Activated naive CD8-positive, alpha-beta T cell treated with anti-CD3 and anti-CD28 coated beads, Interleukin-2, amount 50 U/mL, for 16 hours (primary cell): ENCODE measurements at places on chromosomes 13 and 19.

DNA sequence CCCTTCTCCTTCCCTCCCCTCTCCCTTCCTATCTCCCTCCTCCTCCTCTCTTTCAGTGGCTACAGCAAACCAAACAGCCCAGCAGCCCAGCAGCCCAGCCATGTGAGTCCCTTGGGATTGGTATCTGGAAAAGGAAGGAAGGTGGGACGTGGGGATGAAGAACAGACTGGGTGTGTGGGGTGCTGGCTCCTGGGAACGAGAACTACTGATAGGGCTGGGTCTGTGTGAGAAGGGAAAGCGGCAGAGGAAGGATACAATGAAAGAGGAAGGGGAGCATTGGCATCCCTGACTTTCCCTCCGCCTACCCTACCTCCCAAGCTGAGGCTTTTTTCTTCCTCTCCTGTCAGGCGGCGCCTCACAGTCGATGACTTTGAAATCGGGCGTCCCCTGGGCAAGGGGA, 863 bp downstream of the AURKC start:
- no peak for DNase-seq

- DNase-seq = no peak
Observed at GRCh38 chr19:21838646-21839045, 2.7 kb upstream of the ZNF43 start.

DNA sequence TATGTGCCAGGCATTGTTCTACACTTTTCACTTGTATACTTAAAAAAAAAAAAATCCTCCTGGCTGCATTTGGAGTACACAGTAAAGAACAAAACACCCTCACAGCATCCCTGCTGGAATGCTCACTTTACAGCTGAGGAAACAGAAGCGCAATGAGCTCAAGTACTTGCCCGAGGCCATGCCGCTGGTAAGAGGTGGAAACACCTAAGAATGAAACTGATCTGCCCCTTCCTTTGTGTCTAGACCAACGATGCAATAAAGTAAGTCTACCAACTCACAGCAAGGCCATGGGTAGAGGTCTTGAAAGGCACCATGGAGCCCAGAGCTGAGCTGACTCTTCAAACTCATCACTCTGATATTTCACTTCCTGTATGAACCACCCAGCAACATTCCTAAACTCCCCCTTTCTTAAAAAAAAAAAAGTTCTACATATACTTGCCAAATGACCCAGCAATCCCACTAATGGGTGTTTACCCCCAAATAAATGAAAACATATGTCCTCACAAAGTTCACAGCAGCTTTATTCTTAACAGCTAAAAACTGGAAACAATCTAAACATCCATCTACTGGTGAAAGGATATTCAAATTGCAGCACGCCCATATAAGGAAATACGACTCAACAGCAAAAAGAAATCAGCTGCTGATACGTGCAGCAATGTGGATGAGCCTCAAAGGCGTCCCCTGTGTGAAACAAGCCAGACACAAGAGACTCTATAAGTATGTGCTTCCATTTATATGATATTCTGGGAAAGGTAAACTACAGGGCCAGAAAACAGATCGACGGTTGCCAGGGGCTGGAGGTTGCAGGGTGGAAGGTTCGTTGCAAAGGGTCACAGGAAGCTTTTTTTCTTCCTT, 236.6 kb upstream of the MAB21L1 start:
- no peak for DNase-seq

- no peak for DNase-seq
Observed at GRCh38 chr19:3196933-3197205, 11.1 kb downstream of the NCLN start.

GRCh38 chr19:7789447-7789846, 26.4 kb downstream of the CLEC4M start:
- peak; percentile 22 for DNase-seq

- DNase-seq = peak; percentile 45
Observed at GRCh38 chr19:39502640-39503417, 4.1 kb downstream of the DLL3 start.

DNA sequence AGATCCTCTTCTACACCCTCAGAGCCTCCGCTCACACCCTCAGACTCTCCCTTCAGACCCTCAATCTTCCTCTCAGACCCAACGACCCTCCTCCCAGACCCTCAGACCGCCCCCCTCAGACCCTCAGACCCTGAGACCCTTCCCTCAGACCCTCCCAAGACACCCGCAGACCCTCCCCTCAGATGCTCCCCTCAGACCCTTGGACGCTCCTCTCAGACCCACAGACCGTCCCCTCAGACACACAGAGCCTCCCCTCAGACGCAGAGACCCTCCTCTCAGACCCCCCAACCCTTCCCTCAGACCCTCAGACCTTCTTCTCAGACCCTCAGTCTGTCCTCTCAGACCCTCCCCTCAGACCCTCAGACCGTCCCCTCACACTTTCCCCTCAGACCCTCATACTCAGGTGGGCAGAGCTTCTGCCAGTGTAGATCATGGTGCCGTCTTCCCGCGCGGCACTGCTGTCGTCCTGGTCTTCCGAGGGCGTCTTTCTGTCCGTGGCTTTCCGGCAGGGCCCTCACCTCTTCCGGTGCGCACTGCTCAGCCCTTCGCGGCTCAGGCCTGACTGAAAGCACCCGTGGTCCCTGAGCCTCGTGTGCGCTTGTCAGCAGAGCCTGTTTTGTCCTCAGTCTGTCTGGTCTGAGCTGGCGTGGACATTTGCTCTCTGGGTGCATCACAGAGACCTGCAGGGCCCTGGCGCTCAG, 18.9 kb upstream of the TFDP1 start:
- DNase-seq = no peak

- no peak for DNase-seq
Observed at GRCh38 chr13:113151745-113152690, 6.4 kb upstream of the PROZ start.

GRCh38 chr13:32229443-32229842, 85.7 kb downstream of the ZAR1L start:
- no peak for DNase-seq

GRCh38 chr13:45296259-45296658, 44.7 kb downstream of the TPT1 start:
- DNase-seq = no peak

DNA sequence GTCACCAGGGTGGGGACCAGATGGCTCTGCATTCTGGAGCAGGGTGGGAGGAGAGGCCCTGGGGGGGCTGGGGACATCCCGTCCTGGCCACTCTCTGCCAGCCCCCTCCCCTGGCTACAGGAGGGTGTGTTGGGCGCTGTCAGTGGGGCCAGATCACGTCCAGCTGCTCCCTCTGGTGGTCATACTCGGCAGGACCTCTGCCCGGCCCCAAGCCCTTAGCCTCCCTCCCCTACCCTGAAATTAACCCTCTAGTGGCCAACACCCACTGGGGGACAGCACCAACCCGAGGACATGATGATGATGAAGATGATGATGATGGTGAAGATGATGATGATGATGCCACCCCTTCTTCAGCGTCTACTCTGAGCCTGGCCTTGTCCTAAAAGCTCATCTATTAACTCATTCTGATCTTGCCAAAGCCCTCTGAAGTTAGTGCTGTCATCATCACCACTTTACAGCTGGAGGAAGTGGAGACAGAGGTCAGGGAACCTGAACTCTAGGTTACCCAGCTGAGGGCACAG, 590 bp upstream of the LGI4 start:
- no peak for DNase-seq

DNA sequence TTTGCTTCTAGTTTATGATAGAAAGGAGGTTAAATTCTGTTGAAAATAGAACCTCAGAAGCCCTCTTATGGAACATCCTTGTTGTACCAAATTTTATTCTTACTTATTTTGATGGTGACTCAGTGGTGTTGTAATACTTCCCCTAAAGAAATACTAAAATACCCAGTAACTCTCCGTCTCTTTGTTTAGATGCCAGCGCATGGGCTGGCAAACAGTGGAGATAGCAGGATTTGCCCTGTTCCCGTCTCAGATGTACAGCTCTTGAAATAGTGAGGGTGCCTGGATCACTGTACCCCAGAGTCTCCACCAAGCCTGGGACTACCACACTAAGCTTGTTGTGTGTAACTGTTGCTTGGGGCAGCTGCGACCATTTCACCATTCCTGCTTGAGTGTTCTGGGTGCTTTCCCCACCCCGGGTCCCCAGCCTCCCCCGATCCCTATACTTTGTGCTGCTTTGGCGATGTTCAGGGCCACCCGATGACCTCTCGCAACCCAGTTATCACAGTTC, 67.0 kb upstream of the TEX29 start:
- no peak for DNase-seq

DNA sequence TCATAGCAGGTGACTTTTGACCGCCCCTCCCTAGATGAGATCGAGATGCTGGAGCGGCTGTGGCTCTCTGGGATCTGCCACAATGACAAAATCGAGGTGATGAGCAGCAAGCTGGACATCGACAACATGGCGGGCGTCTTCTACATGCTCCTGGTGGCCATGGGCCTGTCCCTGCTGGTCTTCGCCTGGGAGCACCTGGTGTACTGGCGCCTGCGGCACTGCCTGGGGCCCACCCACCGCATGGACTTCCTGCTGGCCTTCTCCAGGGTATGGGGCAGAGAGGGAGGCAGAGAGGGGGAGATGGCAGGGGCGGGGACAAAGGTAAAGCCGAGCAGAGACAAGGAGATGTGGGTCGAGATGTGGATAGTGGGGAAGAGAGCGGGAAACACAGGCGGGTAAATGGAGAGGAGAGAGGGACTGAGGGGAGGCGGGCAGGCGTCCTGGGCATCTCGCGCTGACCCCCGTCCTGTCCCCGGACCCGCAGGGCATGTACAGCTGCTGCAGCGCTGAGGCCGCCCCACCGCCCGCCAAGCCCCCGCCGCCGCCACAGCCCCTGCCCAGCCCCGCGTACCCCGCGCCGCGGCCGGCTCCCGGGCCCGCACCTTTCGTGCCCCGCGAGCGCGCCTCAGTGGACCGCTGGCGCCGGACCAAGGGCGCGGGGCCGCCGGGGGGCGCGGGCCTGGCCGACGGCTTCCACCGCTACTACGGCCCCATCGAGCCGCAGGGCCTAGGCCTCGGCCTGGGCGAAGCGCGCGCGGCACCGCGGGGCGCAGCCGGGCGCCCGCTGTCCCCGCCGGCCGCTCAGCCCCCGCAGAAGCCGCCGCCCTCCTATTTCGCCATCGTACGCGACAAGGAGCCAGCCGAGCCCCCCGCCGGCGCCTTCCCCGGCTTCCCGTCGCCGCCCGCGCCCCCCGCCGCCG, 3.4 kb upstream of the GRWD1 start:
- no peak for DNase-seq

- no peak for DNase-seq
Observed at GRCh38 chr19:9799162-9799561, 19.7 kb downstream of the FBXL12 start.

DNA sequence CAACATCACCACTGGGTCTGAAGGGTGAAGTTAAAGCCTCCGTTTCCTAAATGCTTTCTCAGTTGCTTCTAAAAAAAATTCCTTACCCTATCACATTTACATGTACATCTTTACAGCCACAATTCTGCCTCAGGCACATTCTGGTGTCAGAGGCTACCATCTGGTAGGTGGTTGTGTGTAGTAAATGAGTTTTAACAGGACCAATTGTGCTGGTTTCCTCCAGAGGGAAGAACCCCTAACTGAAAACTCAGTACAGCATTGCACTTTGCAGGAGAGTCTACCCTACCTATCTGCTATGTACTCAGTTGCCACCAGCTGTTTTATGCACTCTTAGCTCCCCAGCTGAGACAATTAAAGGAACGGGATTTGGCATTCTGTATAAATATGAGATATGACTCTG, 1576.5 kb downstream of the PCDH9 start:
- no peak for DNase-seq
